ENCODE measurements at places on chromosomes 2 and 18. TPM values are rescaled to one million over a fixed set of nuclear protein-coding genes. Genes with fewer than 3 reads are reported as not detected.

CD8B gene
- total RNA-seq: 0.41 TPM

AQP4 gene
- 37.2 TPM for total RNA-seq

ABCG5 gene
- total RNA-seq: not detected

HAAO gene
- total RNA-seq: 5.0 TPM

IL1A gene
- total RNA-seq: not detected

G6PC2 gene
- not detected for total RNA-seq

PRR30 gene
- not detected for total RNA-seq

AMER3 gene
- total RNA-seq: not detected

HOXD8 gene
- total RNA-seq: 0.65 TPM

CASP8 gene
- total RNA-seq: 4.5 TPM

ICA1L gene
- total RNA-seq: 9.2 TPM

GRCh38 chr2:207184348-207184747 is 18.6 kb upstream of the KLF7 start:
- no peaks in the 10 kb centered on the region for H3K27me3 ChIP-seq
- H3K4me1 ChIP-seq: no peaks in the 10 kb centered on the region
- no peaks in the 10 kb centered on the region for H3K36me3 ChIP-seq
- DNase-seq: no peak

DNA sequence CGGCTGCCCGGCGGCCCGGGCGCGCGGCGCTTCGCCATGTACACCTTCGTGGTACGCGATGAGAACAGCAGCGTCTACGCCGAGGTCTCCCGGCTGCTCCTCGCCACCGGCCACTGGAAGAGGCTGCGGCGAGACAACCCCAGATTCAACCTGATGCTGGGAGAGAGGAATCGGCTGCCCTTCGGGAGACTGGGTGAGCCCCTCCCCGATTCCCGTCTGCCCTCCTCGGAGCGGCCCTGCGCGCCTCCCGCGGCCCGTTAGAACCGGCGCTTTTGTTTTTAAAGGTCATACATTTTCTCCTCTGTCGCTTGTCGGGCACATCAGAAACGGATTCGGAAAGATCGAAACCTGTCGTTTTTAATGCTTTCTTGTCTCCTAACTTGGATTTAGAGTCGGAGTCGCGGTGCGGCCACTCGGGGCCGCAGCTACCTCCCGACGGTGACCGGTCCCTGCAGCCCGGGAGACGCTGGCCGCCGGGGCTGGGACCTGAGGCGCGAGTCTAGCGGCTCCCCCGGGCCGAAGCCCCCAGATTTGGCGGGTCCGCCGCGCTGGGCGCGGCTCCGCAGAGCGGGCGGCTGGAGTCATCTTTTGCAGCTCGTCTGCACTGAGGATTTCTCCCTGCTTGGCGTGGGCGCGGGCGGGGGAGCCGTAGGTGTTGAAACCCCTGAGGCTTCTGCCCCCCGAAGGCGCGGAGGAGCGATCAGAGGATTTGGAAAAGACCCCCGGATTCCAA is 519 bp downstream of the TTL start:
- H3K27ac ChIP-seq: peak overlapping the region; percentile 91
- no peaks in the 10 kb centered on the region for H3K27me3 ChIP-seq
- H3K36me3 ChIP-seq: peaks cover 18% of the 10 kb centered on the region
- DNase-seq: peak; percentile 17

- no peaks in the 10 kb centered on the region for H3K36me3 ChIP-seq
- no peak overlapping the region for H3K4me3 ChIP-seq
- no peak for DNase-seq
- no peaks in the 10 kb centered on the region for H3K4me1 ChIP-seq
- no peaks in the 10 kb centered on the region for H3K27me3 ChIP-seq
Observed at GRCh38 chr2:60334610-60335009, 218.8 kb downstream of the BCL11A start.

DNA sequence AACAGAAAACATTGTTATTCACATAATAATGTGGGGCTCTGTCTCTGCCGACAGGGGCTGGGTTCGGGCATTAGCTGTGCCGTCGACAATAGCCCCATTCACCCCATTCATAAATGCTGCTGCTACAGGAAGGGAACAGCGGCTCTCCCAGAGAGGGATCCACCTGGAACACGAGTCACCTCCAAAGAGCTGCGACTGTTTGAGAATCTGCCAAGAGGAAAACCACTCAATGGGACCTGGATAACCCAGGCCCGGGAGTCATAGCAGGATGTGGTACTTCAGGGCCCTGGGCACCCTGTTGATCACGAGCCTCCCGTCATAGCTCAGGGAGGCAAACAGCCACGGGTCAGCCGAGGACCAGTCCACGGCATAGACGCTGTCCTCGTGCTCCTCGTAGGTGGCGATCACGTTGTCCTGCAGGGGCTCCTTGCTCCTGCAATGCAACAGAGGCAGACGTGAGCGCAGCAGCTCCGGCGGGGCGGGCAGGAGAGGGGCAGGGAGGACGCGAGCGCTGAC is 188.5 kb downstream of the EIPR1 start:
- H3K27me3 ChIP-seq: no peaks in the 10 kb centered on the region
- no peak overlapping the region for H3K27ac ChIP-seq
- no peak overlapping the region for H3K4me3 ChIP-seq
- peaks cover 23% of the 10 kb centered on the region for H3K36me3 ChIP-seq

GRCh38 chr2:239576784-239577685 is 176.2 kb upstream of the HDAC4 start:
- no peak for DNase-seq
- no peak overlapping the region for H3K27ac ChIP-seq
- H3K4me3 ChIP-seq: no peak overlapping the region
- H3K36me3 ChIP-seq: no peaks in the 10 kb centered on the region
- H3K4me1 ChIP-seq: no peaks in the 10 kb centered on the region

- H3K27ac ChIP-seq: peak overlapping the region; percentile 23
- peaks cover 49% of the 10 kb centered on the region for H3K4me1 ChIP-seq
- no peak for DNase-seq
- H3K4me3 ChIP-seq: no peak overlapping the region
- H3K27me3 ChIP-seq: no peaks in the 10 kb centered on the region
Observed at GRCh38 chr2:216802516-216803215, 57.2 kb downstream of the TNP1 start.

DNA sequence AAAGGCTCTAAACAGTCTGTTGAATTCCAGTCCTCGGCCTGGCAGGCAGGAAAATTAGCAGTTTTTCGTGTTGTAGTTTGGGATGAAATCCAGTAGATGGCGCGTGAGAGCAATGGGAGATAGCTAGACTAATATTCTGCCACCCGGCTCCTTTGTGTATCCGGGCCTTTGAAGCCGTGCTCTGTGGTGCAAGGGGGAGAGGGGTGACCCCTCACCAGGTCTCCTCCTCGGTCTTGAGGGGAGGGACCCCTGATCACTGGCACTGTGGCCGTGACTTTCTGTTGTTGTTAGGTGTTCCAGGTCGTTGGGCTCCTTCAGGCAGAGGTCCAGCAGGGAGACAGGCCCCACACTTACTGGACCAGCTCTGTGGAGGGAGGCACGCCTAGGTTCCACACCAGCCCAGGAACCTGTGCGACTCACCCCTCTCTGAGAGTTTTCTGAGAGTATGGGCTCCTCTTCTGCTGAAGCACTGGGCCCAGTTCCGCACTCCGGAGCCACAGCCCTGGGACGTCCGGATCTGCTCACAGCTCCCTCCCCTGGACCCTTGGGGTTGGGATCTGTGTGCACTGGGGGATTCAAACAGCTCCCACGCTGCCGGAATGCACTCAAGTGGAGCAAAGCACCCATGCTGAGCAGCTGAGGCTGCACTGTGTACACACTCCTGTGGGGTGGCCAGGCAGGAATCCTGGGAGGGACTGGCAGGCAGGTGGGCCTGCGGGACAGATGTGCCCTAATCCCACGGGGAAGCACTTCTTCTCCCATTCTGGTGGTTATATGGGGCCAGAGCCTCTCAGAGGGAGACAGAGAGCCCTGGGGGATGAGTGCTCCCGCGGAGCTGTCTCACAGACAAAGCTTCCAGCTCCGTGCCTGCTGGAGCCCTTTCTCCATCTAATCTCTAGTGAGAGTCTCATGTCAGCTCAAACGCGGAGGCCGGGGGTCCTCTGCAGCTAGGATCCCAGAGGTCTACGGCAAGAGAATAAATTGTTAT is 8.8 kb downstream of the GKN2 start:
- H3K27ac ChIP-seq: no peak overlapping the region
- DNase-seq: peak; percentile 58
- peaks cover 3% of the 10 kb centered on the region for H3K27me3 ChIP-seq
- H3K4me1 ChIP-seq: no peaks in the 10 kb centered on the region
- H3K36me3 ChIP-seq: no peaks in the 10 kb centered on the region
- H3K4me3 ChIP-seq: no peak overlapping the region

GRCh38 chr2:9333591-9334171 is 89.6 kb downstream of the ITGB1BP1 start:
- H3K27ac ChIP-seq: no peak overlapping the region
- no peaks in the 10 kb centered on the region for H3K36me3 ChIP-seq
- peak; percentile 28 for DNase-seq
- peaks cover 21% of the 10 kb centered on the region for H3K4me1 ChIP-seq

- peaks cover 24% of the 10 kb centered on the region for H3K4me1 ChIP-seq
- H3K36me3 ChIP-seq: peaks cover 39% of the 10 kb centered on the region
- no peaks in the 10 kb centered on the region for H3K27me3 ChIP-seq
- no peak overlapping the region for H3K4me3 ChIP-seq
- H3K27ac ChIP-seq: no peak overlapping the region
Observed at GRCh38 chr2:233468047-233468740, 98.4 kb downstream of the USP40 start.

GRCh38 chr2:165989851-165990250 is 36.3 kb upstream of the TTC21B start:
- no peaks in the 10 kb centered on the region for H3K36me3 ChIP-seq
- no peak overlapping the region for H3K4me3 ChIP-seq
- no peaks in the 10 kb centered on the region for H3K4me1 ChIP-seq
- H3K27ac ChIP-seq: no peak overlapping the region
- DNase-seq: no peak
- no peaks in the 10 kb centered on the region for H3K27me3 ChIP-seq

- H3K27ac ChIP-seq: no peak overlapping the region
- H3K4me3 ChIP-seq: no peak overlapping the region
- H3K4me1 ChIP-seq: no peaks in the 10 kb centered on the region
- H3K27me3 ChIP-seq: no peaks in the 10 kb centered on the region
- DNase-seq: peak; percentile 62
Observed at GRCh38 chr2:227884511-227884947, 13.1 kb downstream of the DAW1 start.

DNA sequence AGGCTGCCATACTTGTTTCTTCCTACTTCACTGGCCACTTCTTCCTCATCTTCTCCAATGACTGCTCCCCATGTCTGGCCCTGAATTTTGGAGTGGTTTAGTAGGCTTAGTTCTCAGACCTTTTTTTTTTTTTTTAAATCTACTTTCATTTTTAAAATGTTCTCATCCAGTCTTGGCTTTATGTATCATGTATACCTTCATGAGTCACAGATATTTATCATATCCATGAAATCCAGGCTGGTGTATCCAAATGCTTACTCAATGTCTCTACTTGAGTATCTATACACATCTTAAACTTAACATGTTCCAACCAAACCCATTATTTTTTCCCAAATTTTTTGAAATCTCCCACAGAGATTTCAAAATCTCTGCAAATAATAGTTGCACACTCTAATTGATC is 26.3 kb upstream of the CFAP36 start:
- H3K36me3 ChIP-seq: no peaks in the 10 kb centered on the region
- H3K4me1 ChIP-seq: no peaks in the 10 kb centered on the region
- no peaks in the 10 kb centered on the region for H3K27me3 ChIP-seq
- H3K4me3 ChIP-seq: no peak overlapping the region
- no peak for DNase-seq

GRCh38 chr2:20444101-20444992 is 2.5 kb upstream of the RHOB start:
- peak; percentile 56 for DNase-seq
- peak overlapping the region; percentile 15 for H3K4me3 ChIP-seq
- H3K27me3 ChIP-seq: no peaks in the 10 kb centered on the region
- peak overlapping the region; percentile 59 for H3K27ac ChIP-seq
- H3K36me3 ChIP-seq: no peaks in the 10 kb centered on the region
- H3K4me1 ChIP-seq: peaks cover 27% of the 10 kb centered on the region

DNA sequence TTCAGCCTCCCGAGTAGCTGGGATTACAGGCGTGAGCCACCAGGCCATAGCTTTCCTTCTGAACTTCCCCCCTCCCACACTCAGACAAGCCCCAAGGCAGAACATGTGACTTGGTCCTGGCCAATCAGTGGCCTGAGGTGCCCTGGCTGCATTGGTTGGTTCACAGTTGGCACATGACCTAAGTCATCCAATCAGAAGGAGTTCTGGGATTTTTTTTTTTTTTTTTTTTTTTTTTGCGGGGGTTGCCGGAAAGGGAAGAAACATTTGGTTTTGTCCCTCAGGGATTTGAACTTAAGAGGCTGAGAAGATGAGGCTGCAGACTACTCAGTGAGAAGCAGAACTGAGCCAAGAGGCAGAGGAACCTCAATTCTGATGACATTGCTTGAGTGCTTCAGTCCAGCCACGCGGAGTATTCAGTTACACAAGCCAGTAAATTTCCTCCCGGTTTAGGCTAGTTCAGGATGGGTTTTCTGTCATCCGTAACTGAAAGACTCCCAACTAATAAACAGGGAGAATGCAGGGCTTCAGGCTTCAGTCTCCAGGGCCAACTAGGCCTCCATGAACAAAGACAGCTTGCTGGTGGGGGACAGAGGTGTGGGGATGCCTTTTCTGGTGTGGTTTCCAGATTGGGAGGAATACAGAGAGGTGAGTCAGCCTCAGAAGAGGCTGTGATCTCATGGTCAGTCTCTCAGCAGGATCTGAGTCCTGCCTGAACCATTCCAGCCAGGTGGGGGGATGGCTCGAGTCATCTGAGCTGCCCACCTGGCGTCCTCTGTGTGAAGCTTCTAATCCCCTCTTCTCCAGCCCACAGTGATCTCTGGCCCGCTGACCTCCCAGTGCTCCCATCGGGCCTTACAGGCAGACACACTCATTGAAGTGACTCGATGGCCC is 9.2 kb downstream of the PTMA start:
- H3K36me3 ChIP-seq: peaks cover 19% of the 10 kb centered on the region
- peak overlapping the region; percentile 3 for H3K27ac ChIP-seq
- H3K4me1 ChIP-seq: peaks cover 29% of the 10 kb centered on the region
- DNase-seq: no peak
- H3K27me3 ChIP-seq: no peaks in the 10 kb centered on the region

- peaks cover 4% of the 10 kb centered on the region for H3K4me1 ChIP-seq
- no peaks in the 10 kb centered on the region for H3K36me3 ChIP-seq
- H3K4me3 ChIP-seq: no peak overlapping the region
- peak overlapping the region; percentile 19 for H3K27ac ChIP-seq
Observed at GRCh38 chr2:33541243-33541642, 57.9 kb downstream of the FAM98A start.

- H3K4me3 ChIP-seq: no peak overlapping the region
- no peak for DNase-seq
- H3K4me1 ChIP-seq: no peaks in the 10 kb centered on the region
- H3K27me3 ChIP-seq: no peaks in the 10 kb centered on the region
- no peaks in the 10 kb centered on the region for H3K36me3 ChIP-seq
Observed at GRCh38 chr2:18045230-18045629, 166.8 kb downstream of the KCNS3 start.

GRCh38 chr18:27062802-27063201 is 122.3 kb downstream of the CHST9 start:
- H3K27me3 ChIP-seq: no peaks in the 10 kb centered on the region

- H3K36me3 ChIP-seq: no peaks in the 10 kb centered on the region
- H3K27ac ChIP-seq: peak overlapping the region; percentile 89
Observed at GRCh38 chr2:234952270-234953115, 676 bp downstream of the SH3BP4 start.

DNA sequence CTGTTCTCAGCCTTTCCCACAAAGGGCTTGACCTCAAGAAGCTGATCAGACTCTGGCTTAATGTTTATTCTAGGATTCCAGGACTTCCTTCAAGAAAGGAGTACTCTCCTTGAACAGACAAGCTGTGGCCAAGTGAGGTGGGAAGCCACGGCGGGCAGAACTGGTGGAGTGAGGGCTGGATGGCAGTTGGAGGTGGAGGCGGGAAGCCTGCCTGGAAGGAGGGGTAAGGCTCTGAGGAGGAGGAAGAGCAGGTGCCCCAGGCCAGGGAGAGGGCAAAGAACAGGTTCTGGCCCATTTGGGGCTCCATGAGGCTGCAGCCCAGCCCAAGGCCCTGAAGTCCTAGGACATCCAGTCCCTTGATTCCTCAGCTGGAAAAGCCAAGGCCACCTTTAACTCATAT is 143.9 kb downstream of the CYP26B1 start:
- H3K27ac ChIP-seq: no peak overlapping the region
- H3K27me3 ChIP-seq: peaks cover 7% of the 10 kb centered on the region
- no peaks in the 10 kb centered on the region for H3K4me1 ChIP-seq

Measured in heart right ventricle (tissue), 16 donors.